ENCODE measurements at places on chromosomes 3 and 15.

- DNase-seq, result no peak
Observed at GRCh38 chr3:58556761-58557221, 19.8 kb upstream of the ACOX2 start.

DNA sequence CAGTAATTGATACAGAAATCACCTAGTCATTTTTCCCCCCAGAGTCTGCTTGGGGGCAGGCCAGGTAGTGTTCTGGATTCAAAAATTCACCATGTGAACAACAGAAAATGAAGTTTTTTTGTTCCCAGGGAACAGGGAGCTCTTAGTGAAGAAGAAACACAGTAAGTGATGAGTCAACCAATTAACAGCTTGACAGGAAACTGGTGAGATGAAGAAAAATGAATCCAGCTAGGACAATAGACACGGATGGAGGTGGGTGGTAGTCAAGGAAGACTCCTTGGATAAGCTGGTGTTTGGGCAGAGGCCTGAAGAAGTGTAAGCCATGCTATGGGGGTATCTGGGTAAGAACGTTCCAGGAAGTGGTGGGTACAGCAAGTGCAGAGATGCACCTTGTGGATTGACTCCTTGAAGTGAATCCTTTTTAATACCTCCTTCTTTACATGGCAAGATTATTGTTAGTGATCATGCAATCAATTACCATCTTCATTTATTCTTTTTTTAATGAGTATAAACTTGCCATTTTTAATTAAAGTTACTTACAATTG lies 339.9 kb upstream of the RGMA start:
- DNase-seq, result no peak

DNA sequence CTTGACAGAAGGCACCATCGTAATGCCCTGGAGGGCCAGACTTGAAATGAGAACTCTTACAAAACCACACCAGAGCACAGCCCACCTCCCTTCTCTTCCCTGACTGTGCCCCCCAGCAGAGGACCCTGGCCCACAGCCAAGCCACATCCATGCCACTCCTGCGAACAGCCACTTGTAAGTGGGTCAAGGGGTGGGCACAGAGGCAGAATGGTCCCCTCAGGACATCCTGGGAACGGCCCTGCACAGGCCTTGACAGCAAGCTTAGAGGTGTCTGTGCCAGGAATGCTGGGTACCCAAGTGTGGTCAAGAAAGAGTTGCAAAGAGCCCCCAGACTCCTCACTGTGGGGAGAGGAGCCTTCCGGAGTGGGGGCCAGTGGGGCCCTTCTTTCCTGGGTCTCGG lies 33.3 kb downstream of the HCN4 start:
- DNase-seq, result no peak

- DNase-seq, result peak; percentile 4
Observed at GRCh38 chr3:126152901-126153694, 27.3 kb downstream of the ALDH1L1 start.

GRCh38 chr15:78049691-78050440 lies 27.6 kb downstream of the TBC1D2B start:
- peak; percentile 71 for DNase-seq

DNA sequence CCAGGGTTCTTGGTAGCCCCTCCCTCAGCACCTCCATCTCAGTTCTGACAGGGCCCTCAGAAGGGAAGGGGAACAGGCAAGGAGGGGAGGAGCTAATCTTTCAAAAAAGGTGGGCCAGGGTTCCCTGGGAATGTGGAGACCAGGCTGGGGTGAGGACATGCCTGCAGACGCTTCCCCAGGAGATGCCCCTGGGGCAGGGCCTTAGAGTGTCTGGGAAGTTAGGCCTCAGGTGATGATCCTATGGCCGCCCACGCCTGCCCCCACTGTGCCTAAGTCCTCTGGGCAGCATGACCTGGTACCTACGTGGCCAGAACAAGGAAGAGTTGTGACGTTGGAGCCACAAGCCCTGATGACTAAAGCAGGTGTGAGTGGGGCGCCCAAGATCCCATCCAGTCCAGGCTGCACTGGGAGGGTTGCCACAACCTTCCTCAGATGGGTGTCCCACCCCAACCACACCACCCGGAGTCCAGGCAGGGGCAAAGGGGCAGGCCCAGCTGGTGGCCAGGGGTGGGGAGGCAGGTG lies 3.9 kb upstream of the SEMA3B start:
- DNase-seq, result no peak

- no peak for DNase-seq
Observed at GRCh38 chr15:92886815-92887214, 13.3 kb upstream of the CHD2 start.

- no peak for DNase-seq
Observed at GRCh38 chr3:188962253-188963247, 209.2 kb upstream of the TPRG1 start.

DNA sequence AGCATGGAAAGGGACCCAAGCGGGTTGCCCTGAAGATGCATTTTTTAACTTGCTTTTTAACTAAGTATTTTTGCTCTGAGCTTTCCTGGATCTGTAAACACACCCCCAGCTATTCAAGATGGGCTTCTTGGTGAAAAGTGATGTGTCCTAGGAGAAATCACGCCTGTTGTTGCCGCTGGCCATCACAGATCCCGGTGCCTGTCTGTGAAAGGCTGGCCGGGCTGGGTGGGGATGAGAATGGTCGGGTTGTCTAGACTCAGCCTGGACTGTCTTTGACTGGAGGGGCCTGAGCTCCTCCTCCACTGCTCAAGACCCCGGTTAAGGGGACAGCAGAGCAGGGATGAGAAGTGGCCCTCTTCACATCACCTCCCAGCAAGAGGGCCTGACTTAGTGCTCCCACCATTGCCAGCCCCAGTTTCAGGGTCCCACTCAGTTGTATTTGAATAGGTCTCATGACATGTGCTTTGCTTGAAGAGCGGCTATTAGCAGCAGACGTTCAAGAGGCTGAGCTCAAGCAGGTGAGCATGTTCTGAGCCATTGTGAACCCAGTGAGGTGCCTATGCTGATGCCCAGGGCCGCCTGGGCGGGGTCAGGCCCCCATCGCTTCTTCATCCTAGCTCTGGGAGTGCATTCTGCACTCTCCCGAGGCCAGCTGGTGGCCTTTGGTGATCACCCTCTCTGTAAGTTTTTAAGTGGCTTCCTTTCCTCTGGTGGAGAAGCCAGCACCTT lies 79.9 kb downstream of the IGF1R start:
- no peak for DNase-seq

- DNase-seq, result no peak
Observed at GRCh38 chr3:58072052-58072762, 64.0 kb downstream of the FLNB start.

GRCh38 chr3:48057521-48057920 lies 41.3 kb upstream of the MAP4 start:
- DNase-seq, result no peak

DNA sequence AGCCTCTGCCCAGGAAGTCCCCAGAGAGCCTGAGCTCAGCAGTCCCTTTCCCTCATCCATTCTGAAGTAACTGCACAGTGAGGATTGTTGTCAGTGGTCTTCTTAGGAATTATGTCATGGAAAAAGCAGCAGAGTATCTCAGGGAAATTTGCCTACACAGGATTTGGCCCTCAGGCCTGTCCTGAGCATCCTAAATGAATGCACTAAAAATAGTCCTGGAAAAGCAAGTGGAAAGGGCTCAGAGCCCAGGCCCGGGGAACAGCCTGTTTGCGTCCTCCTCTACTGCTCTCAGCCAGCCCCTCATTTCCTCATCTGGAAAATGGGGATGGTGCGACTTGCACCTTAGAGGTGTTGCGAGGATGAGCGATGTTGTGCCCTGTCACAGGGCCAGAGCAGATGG lies 21.6 kb downstream of the LYSMD4 start:
- DNase-seq, result no peak

- DNase-seq, result no peak
Observed at GRCh38 chr3:31170932-31171670, 276.6 kb upstream of the GADL1 start.

GRCh38 chr15:22949074-22949547 lies 31.1 kb downstream of the CYFIP1 start:
- DNase-seq, result no peak

DNA sequence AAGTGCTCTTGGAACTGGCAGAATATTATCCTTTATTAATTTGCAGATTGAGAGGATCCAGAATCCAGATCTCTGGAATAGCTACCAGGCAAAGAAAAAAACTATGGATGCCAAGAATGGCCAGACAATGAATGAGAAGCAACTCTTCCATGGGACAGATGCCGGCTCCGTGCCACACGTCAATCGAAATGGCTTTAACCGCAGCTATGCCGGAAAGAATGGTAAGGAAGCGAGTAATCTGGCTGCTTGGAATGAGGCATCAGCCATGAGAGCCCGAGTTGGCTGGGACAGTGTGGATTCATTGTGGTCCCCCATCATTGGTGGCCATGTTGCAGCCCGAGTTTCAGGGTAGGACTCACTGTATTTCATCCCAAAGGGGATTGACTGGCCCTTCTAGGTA lies 47.1 kb downstream of the PARP14 start:
- DNase-seq, result no peak

DNA sequence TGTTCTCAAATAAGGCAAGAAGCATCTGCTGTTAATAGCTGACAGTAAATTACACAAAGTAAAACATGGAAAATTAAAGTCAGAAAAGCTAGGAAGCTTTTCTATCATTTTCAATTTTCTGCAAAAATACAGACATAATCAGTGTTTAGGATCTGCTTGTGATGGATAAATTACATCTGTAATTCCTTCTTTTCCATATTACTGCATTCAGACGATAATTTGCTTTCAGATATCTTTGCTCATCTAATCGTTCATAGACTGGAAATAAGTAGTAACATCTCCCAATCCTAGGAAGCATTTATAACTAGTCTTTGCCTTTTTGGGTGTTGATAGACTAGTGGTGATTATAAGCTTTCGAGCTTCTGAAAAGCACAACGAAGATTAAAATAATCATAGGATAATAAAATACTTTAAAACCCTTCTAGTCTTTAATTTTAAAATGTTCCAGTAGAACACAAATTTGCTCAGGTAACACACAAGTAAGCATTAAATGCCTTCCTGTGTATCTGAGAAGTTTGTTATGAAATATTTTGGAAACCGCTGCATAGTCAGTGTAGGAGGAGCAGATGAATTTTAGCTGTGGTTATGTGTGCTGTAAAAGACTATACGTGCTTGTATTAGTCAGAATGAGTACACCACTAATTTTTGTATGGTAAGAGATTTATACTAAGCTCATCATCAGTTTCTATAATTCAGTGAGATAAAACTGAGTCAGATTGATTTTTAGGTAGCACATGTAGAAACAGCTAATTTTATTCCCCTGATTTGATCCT lies 41.0 kb downstream of the MBNL1 start:
- no peak for DNase-seq

GRCh38 chr3:126407412-126408044 lies 12.8 kb downstream of the CFAP100 start:
- no peak for DNase-seq

Measured in GM10248 (cell line).